ENCODE measurements at places on chromosomes 2 and 18.

- no peak for DNase-seq
Measured at GRCh38 chr18:70182548-70182947, 22.9 kb downstream of the RTTN start.

GRCh38 chr2:113181258-113182051 is 7.7 kb downstream of the PSD4 start:
- DNase-seq: no peak

DNA sequence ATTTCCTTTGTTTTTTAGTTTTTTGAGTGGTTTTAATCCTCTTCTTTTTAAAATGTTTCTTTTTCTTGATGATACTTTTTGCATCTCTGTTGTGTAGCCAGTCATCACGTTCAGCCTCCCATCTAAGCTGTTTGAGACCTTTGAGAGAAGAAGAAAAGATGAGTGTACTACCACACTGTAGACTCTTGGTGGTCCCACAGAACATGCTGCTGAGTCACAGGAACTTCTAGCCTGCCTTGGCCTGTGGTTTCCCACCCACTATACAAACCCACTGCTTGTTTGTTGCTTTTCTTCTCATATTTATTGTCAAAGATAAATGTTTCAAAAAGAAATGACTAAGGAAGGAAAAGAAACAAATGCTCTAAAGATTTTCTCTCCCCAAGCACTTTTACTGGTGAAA is 5.5 kb downstream of the CEBPZOS start:
- no peak for DNase-seq

- no peak for DNase-seq
Measured at GRCh38 chr2:10550206-10551001, 102.3 kb upstream of the ODC1 start.

DNA sequence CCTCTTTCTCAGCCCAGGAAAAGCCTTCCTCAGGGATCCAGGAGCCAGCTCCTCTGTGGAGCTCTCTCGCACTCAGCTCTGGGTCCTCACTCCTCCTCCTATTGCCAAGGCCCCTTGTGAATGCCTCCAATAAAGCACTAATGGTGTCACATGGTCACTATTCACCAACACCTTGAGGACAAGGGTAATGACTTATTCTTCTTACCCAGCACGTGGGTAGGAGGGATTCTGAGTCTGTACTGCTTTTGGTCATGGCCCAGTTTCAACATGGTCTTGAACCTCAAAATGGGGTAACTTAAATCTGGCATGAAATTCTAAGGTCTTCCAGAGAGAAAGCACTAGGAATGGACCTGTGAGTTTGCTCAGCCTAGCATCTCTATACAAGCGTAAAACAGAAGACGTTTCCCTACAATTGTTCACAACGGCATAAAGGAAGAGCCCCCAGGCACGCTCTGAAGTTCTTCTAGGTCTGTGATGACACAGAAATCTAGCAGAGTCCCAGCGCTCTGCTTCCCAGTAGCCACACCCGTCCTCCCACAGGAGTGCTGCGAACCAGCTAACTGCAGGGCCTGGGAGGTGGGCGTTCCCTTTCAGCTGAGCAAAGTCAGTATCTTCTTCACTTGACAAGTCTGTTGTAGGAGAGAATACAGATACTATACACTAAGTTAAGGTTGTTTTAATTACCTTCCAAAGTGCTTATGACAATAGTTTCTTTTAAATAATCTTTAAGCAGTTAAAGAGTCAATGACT is 14.6 kb upstream of the KIDINS220 start:
- DNase-seq: no peak

- no peak for DNase-seq
Measured at GRCh38 chr2:85505551-85506238, 33.3 kb upstream of the MAT2A start.

GRCh38 chr2:44093970-44094369 is 74.7 kb upstream of the PPM1B start:
- no peak for DNase-seq

DNA sequence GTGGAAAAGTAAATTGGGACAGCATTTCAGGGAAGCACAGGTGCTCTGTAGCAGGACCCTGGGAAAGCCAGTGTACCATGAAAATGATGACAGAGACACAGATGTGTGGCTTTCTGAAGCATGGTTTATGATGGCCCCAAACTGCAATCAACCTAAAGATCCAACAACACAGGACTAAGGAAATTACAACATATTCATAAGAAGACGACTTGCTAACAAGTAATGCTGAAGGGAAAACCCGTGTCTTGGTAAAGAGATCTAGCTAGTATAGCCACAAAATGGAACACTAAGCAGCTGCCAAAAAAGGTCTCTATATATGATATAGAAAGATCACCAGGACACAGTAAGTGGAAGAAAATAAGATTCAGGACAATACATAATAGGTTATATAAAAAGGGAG is 53.2 kb downstream of the UXS1 start:
- DNase-seq: no peak

DNA sequence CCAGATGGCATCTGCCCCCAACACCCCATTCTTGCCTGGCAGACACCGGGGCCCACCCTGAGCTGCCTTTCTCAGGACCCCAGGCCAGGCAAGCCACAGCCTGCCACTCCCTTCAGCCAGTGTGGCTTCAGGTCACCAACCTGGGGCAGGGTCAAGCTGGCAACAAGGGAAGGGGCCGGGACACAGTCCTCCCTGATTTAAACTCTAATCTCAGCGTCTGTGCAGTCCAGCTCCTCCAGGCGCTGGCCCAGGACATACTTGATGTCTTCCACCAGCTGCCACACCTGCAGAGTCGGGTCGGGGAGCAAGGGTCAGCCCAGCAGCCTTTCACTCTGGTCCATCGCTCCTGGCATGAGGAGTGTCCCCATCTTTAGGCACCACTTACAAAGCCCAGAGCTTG is 29.0 kb upstream of the ALPP start:
- no peak for DNase-seq

GRCh38 chr18:37769826-37770225 is 204.2 kb upstream of the CELF4 start:
- DNase-seq: no peak

- DNase-seq: no peak
Measured at GRCh38 chr2:70549064-70549710, 4.4 kb downstream of the TGFA start.

- DNase-seq: no peak
Measured at GRCh38 chr18:58481321-58482180, 147.3 kb downstream of the ALPK2 start.

DNA sequence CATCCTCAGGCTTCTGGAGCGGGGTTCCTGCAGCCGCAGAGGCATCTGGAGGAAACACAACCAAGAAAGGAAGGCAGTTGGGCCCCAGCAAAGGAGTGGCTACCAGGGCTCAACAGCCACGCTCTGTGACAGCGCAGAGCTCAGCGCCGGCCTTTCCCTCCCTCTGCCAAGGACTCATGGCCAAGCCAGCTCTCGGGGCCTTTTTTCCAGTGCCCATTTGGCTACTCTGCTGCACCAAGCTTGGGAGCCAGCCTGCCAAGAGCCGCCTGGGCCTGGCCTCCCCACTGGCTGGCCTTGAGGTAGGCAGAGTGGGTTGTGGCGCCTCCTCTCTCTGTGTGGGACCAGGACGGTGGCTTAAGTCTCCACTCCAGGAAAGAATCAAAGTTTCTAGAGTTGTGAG is 7.2 kb upstream of the CCDC74A start:
- DNase-seq: no peak

DNA sequence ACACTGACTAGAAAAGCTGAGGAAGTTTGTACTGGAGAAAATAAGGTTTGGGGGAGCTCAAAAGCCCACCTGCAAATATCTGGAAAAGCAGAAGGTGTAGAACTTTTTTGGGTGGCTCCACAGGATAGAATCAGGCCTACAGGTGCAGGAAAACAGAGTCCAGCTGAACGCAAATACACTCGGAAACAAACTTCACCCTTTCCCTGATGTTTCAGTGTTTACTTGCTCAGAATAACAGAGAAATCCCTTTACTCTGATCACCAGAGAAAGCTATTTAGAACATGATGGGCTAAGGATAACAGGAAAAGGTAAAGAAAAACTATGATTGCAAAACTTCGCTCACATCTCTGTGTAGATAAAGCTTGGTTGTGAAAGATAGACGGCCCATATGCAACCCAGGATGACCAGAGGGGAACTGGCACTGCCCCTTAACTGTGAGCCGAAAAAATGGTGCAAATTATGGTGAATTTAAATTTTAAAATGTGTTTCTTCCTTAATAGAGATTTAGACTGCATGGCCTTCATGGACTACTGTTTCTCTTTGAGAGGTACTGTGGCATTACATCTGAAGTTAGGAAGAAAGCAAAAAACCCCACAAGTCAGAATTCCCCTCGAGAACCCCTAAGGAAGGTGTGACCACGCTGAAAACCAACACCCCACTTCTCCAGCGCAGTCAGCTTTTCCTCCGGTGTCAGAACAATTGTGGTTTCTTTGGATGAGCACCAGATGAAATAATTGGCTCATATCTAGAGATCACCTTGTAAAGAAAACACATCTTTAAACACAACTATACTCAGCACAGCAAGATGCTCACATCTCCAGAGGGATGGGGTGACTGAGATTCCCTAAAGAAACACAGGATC is 84.5 kb upstream of the TMEM247 start:
- no peak for DNase-seq

- no peak for DNase-seq
Measured at GRCh38 chr2:43737097-43737854, 36.6 kb upstream of the DYNC2LI1 start.

DNA sequence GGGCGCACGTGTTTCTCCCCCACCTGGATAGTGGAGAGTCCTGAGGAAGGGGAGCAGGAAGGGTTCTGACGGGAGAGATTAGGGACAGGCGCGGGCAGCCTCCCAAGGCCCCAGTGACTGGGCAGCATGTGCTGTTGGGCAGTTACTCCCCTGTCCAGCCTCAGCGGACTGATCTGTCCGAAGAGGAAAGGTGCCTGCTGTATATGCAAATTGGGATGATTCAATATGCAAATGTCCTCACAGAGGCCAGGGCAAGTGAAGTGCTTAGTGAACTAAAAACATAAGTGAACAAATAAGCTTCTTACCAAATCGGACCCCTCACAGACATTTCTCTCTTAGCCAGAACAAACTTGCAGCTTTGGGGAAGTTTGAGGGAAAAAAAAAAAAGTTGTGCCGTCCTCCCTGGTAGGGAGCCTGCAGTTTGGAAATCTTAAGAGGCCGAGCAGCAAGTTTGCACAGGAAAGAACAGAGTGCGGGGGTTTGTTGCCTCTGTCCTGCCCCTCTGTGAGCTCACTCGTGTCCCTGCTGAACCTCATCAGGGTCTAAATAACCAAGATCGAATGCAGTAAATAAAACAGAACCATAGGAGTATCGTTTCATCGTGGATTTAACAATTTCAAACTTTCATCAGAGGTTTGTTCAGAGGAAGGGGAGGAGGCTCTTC is 141.4 kb downstream of the KCTD1 start:
- no peak for DNase-seq

DNA sequence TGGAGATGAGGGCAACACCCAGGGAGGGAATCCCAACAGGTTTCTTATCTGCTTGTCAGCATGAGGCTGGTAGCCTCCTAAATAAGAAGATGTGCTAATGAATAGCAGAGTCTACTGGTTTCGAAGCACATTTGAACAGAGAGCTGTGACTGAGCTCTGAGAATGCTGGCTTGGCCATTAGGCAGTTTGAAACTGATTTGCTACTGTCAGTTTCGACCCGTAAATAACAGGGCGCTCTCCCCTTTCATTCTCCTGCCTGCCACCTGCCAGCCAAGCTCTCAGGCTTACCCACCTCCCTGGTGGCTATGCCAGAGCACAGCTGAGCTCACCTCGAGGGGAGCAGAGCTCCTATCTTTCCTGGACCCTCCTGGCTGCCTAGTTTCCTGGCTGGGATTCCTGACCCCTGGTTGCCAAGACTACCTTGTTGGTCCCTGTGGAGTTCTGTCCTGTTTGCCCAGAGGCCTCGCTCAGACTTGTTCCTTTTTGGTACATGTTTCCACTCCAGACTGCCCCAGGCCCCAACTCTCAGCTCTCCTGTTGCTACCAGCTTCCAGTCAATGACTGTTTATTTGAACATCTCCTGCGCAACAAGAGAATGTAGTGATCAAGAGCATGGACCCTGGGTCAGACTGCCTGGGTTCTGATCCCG is 102.3 kb upstream of the ALPP start:
- no peak for DNase-seq

GRCh38 chr2:241720560-241720959 is 13.9 kb upstream of the D2HGDH start:
- no peak for DNase-seq

DNA sequence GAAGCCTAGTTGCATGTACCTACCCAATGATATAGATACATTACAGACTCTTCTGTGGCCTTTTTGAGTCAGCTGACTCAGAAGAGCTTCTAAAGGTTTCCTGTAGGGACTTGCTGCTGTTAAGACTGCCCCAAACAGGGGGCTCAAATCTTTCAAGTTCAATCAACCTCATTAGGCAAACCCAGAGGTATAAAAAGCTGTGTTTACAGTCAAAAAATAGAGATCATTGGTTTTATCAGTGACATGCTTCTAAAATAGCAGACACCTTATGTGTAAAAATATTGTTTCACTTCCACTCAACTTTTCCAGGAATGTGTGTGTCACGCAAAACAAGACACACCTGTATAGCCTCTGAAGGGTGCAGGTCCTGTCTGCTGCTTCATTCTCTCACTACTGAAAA is 624.3 kb upstream of the FANCL start:
- no peak for DNase-seq

- peak; percentile 29 for DNase-seq
Measured at GRCh38 chr2:201235860-201236811, 24.2 kb upstream of the CASP8 start.

- no peak for DNase-seq
Measured at GRCh38 chr2:46974659-46975058, 59.1 kb upstream of the MCFD2 start.

GRCh38 chr2:66433945-66434678 is 813 bp upstream of the MEIS1 start:
- DNase-seq: peak; percentile 76

GRCh38 chr2:126781806-126782205 is 116.9 kb upstream of the TEX51 start:
- DNase-seq: no peak

DNA sequence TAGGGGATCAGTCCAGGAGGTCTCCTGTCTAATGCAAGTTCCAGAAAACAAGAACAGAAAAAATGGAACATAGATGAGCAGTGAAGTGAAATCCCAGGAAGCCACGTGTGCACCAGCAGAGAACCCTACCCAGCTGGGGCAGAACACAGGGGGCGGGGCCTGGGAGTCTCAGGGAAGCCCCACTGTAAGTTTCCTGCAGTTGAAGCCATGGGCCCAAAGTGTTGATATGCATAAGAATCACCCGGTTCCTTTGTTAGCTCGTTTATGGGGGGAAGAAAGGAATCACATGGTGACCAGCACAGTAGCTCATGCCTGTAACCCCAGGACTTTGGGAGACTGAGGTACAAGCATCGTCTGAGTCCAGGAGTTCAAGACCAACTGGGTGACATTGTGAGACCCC is 131.3 kb downstream of the INO80D start:
- DNase-seq: no peak

- no peak for DNase-seq
Measured at GRCh38 chr2:110101280-110101844, 14.3 kb downstream of the MALL start.
